Activated naive CD4-positive, alpha-beta T cell treated with Interleukin-2 at 50 U/mL for 16 hours (primary cell): ENCODE measurements at places on chromosomes 5 and 9.

- no peak for DNase-seq
These were observed 17.5 kb downstream of the ADAM19 start for GRCh38 chr5:157558041-157558595.

- no peak for DNase-seq
These were observed 111.8 kb downstream of the GCNT1 start for GRCh38 chr9:76570826-76571225.

DNA sequence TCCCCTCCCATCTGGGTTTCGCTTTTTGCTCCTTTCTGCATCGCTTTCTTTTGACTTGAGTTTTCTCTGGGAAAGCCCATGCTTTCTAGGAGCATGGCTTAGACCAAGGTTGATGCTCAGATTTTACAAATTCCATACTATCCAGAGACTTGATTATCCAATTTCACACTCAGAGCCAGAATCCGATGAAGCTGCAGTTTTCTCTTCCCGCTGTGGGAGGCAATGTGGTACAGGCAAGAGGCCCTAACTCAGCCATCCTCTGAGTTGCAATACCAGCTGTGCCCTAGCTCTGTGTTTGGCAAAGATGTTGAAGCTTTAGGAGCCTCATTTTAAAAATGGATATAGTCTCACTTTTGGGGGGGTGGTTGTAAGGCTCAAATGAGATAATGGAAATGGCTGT, 85.1 kb downstream of the BRINP1 start:
- no peak for DNase-seq

- DNase-seq: no peak
These were observed 97.3 kb upstream of the SH3GL2 start for GRCh38 chr9:17481565-17481964.
